DMS 273 treated with DMSO at 0.1 percent for 48 hours (cell line): ENCODE measurements at places on chromosomes 1 and 21.

GRCh38 chr21:37087188-37087587 lies 14.1 kb downstream of the TTC3 start:
- no peak for DNase-seq

DNA sequence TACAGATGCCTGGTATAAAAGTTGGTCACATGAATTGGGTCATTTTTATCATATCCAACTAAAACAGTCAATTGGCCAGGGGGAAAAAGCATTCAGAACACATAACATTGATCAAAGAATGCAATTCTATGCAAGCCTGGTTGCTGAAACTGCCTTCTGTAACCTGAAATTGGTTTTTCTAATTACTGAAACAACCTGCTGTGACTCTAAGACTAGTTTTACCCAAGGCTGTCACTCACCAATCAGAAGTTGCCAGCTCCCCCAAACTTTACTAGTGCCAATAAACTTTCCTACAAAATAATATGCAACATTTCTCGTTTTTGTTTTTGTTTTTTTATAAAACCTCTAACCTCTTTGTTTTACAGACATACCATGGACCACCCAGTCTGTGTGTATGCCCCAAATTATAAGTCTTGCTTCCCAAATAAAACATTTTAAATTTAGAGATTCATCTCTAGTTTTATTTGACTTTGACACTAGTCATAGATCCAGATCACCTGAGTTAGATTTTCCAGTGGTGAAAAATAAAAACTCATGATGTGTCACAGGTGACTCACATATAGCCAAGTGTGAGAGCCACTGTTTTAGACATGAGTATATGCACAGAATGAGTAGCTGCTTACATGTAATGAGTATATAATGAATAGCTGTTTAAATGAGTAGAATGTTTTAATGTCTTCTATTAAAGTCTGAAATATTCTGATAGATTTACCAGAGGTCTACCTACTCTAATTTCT lies 64.2 kb upstream of the CR2 start:
- DNase-seq: no peak

DNA sequence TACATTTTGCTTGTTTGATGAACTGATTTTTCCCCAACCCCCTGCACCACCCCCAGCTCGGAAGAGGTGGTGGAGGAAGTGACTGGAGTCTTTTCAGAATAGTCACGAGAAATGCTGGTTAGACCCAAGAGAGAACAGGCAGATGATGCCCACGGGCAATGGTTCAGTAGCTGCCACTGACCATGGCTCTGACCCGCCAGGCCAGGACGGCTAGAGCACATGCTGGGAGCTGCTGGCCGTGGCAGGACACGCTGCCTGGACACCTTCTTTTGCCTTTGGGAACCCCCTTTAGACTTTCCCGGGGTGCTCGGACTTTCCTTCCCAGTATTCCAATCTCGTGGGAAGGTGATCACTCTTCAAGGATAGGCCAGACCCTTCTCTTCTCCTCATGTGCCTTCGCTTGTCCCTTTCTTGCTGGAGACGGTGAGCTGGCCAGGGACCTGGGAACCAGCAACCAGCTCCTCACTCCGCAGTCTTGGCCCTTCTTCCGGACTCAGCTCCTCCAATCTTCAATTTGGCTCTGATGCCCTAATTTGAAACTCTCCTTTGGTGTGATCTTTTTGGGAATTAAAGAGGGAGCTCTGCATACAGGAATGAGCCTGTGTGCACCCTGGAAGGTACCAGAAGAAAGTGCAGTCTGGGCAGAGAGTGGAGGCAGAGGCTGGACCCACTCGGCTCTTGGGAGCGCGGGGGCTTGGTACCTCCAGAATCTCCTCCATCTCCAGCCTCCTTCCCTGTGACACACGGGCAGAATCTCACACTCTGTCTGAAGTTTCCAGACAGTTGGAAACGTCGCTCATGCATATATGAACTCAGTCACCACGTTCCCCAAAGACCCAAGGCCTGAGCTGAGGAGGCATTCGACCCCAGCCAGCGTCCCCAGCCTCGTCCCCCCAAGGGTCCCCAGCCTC lies 4.0 kb upstream of the PDE9A start:
- DNase-seq: no peak

GRCh38 chr1:53086491-53087070 lies 24.6 kb downstream of the PODN start:
- peak; percentile 74 for DNase-seq
